ENCODE measurements at places on chromosomes 11 and 22.

GRCh38 chr11:64232967-64233315 is 1.4 kb upstream of the VEGFB start:
- DNase-seq, result no peak

DNA sequence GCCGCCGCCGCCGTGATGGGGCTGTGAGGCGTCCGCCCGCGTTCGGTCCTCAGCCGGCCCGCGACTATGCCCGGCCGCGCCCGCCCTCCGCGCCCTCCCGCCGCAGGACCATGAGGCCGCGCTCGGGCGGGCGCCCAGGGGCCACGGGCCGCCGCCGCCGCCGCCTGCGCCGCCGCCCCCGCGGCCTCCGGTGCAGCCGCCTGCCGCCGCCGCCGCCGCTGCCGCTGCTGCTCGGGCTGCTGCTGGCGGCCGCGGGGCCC is 215 bp downstream of the ZNRF3 start:
- DNase-seq, result no peak

- DNase-seq, result no peak
These were observed 51.1 kb downstream of the WNT7B start for GRCh38 chr22:45925811-45926351.

DNA sequence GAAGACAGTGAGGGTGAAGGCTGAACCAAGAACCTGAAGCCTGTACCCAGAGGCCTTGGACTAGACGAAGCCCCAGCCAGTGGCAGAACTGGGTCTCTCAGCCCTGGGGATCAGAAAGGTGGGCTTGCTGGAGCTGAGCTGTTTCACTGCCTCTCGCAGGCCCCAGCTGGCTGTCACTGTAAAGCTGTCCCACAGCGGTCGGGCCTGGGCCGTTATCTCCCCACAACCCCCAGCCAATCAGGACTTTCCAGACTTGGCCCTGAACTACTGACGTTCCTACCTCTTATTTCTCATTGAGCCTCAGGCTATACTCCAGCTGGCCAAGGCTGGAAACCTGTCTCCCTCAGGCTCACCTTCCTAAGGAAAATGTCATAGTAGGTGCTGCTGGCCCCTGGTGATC is 4.1 kb downstream of the PPP1CA start:
- no peak for DNase-seq

- no peak for DNase-seq
These were observed 10.5 kb upstream of the MUC2 start for GRCh38 chr11:1064167-1064566.

DNA sequence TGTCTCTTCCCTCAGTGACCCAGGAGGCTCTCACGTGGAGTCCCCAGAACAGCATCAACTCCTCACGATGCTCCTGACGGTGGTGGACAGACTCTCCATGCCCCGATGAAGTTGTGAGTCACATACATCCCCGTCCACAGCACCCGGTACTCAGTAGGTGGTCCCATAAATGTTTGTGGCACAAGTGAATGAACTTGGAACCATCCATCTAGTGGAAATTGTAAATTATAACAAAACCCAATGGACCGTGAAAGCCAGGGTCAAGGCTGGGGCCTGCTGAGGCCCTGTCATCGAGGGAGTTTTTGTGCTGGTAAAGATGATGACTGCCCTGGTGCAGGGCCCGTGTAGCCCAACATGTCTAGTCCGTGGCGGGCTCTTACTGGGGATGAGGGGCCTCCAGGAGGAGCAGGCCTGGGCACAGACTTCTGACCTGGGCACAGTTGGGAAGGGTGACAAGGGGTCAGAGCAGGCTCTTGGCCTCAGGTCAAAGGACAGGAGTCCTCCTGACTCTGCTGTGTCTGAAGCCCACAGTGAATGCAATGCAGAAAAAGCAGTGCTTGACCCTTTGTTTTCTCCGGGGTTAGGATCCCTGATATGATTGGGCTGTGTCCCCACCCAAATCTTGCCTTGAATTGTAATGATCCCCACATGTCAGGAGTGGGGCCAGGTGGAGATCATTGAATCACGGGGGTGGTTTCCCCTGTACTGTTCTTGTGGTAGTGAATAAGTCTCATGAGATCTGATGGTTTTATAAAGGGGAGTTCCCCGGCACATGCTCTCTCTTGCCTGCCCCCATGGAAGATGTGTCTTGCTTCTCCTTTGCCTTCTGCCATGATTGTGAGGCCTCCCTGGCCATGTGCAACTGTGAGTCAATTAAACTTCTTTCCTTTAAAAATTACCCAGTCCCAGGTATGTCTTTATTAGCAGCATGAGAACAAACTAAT is 20.0 kb upstream of the SMIM38 start:
- DNase-seq, result no peak

GRCh38 chr11:43918662-43919061 is 23.8 kb upstream of the C11orf96 start:
- no peak for DNase-seq
